ENCODE measurements at places on chromosomes 7 and 10. TPM values are rescaled to one million over a fixed set of nuclear protein-coding genes. Genes with fewer than 3 reads are reported as not detected.

DNA sequence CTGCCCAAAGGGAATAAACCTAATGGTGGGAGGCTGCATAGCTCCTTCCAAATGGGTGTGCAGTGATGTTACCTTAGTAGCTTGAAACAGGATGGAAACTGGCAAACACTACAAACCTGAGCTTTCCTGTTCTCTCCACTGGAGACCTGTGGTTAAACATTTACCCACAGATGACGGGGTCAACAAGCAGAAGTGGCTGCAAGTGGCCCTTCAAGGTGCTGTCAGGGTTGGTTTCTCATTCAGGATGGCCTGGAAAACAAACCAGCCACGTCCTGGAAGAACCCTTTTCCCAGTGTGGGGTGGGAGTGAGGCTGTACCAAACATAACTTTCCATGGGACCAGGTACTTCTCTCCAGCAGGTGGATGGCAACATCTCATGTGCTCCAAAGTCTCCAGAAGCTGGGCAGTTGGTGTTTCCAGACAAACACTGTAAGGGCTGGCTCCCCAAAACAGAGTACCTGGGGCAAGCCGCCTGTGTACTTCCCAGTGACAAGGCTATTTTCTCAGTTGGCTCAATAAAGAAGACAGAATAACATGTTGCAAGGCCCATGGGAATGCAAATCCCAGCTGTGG is 67.5 kb downstream of the DNAJB9 start:
- no peak for DNase-seq

DNA sequence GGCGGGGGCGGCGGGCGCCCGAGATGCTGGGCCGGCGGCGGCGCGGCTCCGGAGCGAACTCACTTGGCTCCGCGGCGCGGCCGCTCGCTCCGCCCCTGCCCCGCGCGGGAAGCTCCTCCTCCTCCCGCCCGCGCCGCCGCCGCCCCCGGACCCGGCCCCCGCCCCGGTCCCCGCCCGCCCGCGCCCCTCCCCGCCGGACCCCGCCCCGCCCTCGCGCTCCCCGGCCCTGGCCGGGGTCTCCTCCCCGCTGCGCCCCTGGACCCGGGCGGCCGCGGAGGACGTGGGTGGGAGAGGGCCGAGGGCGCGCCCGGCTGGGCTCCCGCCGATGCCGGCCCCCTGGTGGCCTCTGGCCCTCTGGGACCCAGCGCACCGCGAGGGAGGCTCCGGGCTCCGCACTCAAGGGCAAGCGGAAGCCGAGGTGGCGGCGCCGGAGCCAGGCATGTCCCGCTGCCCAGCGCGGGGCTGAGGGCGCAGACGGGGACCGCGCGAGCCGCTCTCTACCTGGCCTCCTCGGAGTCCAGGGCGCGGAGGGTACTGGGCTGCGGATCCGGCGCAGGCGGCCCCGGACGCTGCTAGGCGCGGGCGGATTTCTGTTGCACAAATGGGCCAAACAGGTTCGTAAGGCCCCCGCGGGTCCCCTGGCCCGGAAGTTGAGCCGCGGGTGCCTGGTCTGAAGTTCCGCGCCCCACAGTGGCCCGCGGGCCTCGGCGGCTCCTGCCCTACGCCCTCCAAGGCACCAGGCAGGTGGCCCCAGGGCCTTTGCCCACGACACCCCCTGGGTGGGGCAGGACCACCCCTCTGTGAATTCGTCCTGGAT is at the start of gene TCERG1L:
TSS of gene TCERG1L (minus strand) at position 61 of the 817 bp plus-strand sequence. CDS start 86 bp downstream, outside the sequence.
- DNase-seq: no peak

DNA sequence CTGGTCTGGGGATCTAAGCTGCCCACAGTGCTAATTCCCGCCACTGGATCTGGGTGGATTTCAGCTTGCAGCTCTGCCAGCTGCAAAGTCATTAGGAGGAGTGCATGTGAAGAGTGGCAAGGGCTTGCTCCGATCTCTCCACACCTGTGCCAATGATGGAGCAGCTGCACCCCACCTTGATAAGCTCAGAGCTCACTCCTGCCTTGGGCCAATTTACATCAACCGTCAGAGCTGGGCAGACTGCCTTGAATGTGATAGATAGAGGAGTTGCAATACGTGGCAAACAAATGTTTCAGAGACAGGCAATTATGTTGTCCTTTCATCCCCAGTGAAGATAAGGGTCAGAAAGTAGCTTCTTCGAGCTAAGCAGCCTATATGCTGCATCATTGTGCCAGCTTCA is 379.9 kb downstream of the SH2D4B start:
- no peak for DNase-seq

- no peak for DNase-seq
Observed at GRCh38 chr7:81183326-81183725, 264.5 kb upstream of the SEMA3C start.

DNA sequence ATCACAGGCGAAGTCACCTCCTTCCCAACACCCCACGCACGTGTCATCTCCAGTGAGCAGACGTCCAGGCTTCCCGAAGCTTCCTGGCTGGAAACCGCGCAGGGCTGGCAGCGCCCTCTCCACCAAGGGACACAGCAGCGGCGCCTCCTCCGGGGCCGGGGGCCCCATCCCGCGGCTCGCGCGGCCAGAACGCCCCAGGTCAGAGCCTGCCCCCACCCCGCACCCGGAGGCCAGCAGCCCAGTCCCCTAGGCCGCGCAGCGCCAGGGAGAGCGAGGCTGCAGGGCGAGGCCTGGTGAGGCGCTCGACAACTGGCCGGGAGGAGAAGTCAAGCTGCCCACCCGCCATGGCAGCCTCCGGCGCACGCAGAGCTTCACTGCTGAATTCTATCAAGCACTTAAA is 247.0 kb downstream of the SEMA3D start:
- DNase-seq: no peak

- no peak for DNase-seq
Observed at GRCh38 chr7:91140982-91141381, 123.3 kb upstream of the FZD1 start.

DNA sequence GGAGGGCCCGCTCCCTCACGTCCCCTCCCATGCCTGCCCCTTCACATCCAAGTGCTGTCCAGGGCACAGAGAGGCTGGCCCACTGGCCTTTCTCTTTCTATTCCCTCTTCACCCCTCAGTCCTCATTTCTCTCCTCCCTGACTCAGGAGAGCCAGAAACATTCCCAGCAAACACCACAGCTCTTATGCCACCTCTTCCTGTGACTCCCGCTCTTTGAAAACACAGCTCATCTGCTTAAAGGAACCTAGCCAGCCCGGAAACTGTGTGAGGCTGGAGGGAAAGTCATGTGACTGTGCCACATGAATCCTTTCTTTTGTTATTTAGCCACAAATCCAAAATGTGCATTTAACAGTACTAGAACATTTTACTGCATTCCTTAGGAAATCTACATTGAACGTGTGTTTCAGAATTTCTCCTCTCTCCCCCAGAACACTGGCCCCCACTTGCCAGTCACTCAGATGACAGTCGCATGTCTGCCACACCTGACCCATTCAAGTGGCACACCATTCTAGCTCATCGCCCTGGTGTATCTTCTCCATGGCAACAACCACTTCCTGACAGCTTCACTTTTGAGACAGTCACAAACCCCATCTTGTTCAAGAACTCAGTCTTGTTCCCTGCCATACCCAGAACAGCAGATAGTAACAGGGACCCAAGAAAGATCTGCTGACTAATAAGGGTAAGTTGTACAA is 42.8 kb downstream of the GRB10 start:
- no peak for DNase-seq

DNA sequence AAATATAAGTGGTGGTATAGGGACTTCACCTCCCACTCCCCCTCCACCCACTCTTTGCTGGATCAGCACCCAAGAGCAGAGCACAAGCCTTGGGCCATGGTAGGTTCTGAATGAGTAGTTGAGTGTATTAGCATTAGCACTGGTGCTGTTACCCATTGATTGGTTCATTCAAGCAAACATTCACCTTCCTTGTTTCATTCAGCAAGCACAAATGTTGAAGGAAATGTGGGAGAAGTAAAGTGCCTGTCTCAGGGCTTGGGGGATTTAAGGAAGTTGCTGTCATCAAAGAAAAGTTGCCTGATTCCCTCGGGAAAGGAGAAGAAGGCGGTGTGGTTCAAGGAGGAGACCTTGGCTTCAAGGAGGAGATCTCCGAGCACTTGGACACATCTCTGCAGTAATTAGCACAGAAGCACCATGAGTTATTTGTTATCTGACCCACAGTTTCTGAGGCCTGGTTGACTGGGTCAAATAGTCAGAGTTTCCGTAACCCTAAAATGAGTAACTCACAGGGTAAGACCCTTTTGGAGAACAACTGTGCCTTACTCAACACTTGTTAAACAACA is 17.3 kb downstream of the IL2RA start:
- DNase-seq: no peak

DNA sequence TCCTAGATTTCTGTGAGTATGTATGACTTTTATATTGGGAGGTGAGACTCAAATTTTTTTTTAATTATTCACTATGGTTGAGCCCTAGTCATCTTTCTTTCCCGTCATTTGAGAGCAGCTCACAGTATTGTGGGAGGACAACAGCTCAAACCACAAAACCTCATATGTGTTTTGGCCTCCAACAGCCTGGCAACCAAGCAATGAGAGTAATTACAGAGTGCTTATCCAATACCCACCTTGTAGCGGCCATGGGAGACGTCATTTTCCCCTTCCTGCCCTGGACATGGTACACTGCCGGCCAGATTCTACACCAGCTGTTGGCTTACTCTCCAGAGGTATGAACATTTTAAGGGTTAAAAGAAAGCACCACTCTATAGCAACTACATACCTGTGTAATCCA is 49.1 kb downstream of the DOCK4 start:
- no peak for DNase-seq

DNA sequence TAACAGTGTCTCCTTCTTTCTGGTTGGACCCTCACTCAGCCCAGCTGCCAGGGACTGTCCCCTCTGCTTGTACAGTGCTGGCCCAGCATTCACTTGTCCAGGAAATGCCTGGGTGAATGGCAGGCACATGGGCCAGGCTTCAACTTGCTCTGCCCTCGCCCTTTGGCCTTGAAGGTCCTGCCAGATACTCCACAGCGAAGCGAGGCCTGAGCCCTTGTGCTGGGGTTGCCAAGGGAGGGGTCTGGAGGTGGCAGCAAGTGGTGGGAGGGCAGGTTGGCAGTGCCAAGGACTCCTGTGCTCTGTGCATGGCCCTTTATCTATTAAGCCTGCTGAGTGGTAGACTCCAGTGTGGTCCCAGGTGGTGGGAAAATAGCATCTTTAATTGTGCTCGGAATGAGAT is 75.7 kb downstream of the CDH23 start:
- DNase-seq: no peak

- DNase-seq: no peak
Observed at GRCh38 chr10:120506674-120507073, 49.6 kb downstream of the PLPP4 start.

GRCh38 chr7:33770576-33770975 is 134.8 kb upstream of the BMPER start:
- no peak for DNase-seq

- no peak for DNase-seq
Observed at GRCh38 chr7:111784296-111784695, 222.0 kb upstream of the IMMP2L start.

DNA sequence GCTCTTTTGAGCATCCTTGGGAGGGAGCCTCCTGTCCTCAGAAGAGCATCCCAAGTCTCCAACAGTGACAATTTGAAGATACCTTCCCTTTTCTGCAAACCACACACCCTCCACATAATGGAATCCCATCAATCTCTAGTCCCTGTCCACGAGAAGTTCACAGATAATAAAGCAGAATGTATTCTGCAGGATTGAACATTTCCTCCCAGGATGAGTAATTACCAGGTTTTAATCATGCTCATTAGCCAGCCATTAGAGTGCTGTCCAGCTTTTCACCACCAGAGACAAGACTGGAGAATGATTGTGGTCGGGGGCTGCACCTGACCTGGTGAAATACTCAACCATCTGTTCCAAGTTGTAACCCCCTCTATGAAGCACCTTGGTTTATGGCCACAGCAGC is 958.6 kb downstream of the KCNMA1 start:
- no peak for DNase-seq

DNA sequence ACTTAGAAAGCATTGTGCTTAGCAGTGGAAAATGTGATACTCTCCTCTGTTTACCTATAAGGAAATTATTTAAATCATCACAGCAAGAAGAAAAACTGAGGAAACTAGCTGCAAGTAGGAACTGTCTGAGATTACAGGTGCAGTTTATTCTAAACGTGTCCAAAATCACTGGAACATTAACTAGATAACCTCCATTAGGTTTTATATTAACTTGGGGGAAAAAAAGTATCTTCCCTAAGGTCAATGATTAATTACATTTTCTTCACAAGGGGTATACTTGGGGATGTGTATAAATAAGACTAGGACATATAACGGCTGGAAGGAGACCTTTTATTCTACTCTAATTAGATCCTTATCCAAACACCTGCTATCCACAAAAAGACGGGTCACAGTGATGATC is 3.7 kb downstream of the GOT1 start:
- no peak for DNase-seq

DNA sequence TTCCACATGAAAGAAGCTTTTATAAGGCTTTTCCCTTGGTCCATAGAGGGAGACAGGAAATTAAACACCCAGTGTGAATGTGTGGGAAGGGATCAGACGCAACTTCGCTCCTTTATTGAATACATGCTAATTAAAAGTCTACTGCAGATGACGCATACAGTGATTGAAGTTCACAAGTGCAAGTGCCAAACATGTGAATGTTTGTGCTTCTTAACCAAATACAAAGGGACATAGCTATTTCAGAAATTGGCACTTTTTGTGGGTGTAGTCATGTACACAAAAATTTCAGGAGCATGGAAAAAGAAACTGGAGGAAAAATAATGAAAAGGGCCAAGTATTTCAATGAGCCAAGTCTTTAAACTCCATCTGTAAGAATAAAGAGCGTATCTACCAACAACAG is 283.7 kb downstream of the SKAP2 start:
- no peak for DNase-seq

- no peak for DNase-seq
Observed at GRCh38 chr10:119274519-119275045, 67.2 kb downstream of the GRK5 start.

GRCh38 chr7:105643384-105643783 is 62.1 kb upstream of the EFCAB10 start:
- no peak for DNase-seq

DNA sequence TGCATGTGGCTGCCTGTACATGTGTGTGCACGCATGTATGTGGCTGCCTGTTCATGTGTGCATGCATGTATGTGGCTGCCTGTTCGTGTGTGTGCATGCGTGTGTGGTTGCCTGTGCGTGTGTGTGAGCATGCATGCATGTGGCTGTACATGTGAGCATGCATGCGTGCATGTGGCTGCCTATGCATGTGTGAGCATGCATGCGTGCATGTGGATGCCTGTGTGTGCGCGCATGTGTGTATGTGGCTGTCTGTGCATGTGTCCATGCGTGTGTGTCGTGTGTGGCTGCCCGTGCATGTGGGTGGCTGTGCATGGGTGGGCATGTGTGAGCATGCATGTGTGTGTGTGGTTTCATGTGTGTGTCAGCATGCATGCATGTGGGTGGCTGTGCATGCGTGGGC is 218.3 kb downstream of the ELFN1 start:
- no peak for DNase-seq

GRCh38 chr7:78197447-78197846 is 398.9 kb downstream of the PHTF2 start:
- no peak for DNase-seq

GRCh38 chr7:44415047-44415446 is 75.4 kb downstream of the NUDCD3 start:
- DNase-seq: no peak

GRCh38 chr10:124997771-124998623 is 56.1 kb downstream of the ZRANB1 start:
- DNase-seq: no peak

AZGP1 gene
- not detected for polyA plus RNA-seq

THAP5 gene
- polyA plus RNA-seq: 8.4 TPM

CUZD1 gene
- polyA plus RNA-seq: 0.96 TPM

TEX47 gene
- polyA plus RNA-seq: not detected

TAS2R5 gene
- polyA plus RNA-seq: 0.81 TPM

SLIT1 gene
- 0.01 TPM for polyA plus RNA-seq

ARHGEF35 gene
- 0.10 TPM for polyA plus RNA-seq

OR2A1 gene
- not detected for polyA plus RNA-seq

PDE6C gene
- not detected for polyA plus RNA-seq

AS3MT gene
- polyA plus RNA-seq: 4.0 TPM

CALHM3 gene
- not detected for polyA plus RNA-seq

Data from AG04450 (cell line).